ENCODE measurements at places on chromosomes 13 and 19.

DNA sequence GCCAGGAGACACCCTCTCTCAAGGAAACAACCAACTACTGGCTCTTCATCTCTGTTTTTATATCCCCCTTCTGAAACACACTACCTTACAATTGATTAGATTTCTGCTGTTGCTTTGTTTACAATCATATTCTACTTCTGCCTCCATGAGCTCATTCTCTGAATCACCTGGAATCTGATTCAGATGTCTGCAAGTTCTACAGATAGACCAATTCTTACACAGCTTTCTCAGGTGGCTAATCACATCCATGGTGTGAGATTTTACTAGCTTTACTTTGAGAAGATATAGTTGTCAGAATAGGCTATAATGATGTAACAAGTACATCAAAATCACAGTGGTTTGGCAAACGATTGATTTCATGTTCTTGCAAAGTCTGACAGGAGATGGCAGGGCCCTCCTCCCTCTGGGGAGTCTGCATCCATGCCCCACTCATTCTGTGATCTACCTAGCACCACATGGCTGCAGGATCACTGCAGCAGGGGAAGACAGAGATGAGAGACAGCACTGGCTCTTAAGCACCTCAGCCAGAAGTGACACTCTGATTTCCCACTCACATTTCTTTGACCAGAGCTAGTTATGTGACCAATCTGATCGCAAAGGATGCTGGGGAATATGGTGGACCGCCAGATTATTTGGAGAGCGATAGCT lies 243.7 kb downstream of the FOXO1 start:
- DNase-seq, result no peak

DNA sequence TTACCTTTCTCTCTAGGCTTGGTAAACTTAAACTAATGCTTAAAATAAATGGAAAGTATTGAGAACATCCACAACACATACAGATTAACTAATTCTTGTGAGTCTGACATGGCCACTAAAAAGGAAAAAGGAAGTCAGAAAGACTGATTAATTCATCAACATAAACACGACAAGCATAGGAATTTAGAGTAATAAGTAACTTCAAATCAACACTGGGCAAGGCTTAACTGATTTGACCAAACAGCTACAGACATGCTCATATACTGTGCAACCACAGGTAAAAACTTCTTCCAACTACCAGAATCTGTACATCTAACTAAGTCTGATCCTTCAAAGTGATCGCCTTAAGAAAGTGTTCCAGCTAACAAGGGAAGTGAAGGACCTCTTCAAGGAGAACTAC lies 20.5 kb downstream of the UGGT2 start:
- no peak for DNase-seq

DNA sequence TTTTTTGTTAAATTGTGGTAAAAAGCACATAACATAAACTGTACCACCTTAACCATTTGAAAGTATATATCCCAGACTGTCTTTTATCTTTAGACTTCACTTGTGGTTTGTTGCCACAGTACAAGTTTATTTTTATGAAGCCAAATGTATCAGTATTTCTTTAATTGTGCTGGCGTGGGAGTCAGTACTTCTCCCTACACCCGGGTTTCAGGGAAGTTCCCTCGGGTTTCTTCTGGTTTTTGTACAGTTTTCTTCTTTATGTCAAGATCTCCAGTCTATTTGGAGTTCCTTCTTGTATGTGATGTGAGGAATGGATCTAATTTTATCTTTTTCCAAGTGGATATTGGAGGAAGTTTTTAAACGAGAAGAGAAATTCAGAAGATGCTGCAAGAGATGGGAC lies 20.5 kb downstream of the CCDC8 start:
- DNase-seq, result no peak

DNA sequence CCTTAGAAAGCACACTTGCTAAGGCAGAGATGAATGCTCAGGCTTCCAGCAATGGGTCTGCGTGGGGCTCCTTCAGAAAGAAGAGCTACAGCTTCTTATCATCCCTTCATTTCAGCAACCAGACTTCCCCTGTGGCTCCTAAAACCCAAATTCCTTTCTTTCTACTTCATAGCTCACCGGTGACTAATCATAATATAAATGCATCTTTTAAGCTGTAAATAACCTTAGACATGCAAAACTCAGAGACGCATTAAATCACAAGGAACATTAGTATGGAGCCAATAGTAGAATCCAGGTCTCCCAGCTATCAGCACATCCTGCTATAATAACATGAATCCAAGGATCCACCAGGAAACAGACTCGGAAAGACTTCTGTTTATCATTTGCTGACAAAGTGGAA lies 375.6 kb downstream of the COG6 start:
- DNase-seq, result peak; percentile 45
